HEK293T (cell line): ENCODE measurements at places on chromosomes 16 and 17.

DNA sequence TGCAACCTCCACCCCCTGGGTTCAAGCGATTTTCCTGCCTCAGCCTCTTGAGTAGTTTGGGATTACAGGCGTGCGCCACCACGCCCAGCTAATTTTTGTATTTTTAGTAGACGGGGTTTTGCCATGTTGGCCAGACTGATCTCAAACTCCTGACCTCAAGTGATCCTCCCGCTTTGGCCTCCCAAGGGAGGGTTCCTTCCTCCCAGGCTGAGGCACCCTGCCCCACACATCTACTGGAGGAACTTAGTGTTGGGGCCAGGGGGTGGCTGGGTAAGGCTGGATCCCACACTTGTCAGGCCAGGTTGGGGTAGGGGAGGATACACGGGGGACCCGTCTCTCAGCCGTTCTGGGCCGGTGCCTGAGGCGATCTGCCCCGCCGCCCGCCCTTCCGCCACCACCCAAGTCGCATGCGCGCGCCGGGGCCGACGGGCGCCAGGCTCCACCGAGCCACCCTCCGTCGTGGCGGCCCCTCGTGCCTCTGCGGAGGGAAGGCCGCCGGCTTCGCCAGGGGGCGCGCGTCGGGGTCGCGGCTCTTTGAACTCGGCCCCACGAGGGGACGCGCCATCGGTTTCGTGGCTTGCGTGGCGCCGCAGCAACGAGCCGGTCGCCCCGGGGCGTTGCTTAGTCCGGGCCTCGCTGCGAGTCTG is 15.9 kb downstream of the GRB7 start:
- peak; percentile 42 for DNase-seq

DNA sequence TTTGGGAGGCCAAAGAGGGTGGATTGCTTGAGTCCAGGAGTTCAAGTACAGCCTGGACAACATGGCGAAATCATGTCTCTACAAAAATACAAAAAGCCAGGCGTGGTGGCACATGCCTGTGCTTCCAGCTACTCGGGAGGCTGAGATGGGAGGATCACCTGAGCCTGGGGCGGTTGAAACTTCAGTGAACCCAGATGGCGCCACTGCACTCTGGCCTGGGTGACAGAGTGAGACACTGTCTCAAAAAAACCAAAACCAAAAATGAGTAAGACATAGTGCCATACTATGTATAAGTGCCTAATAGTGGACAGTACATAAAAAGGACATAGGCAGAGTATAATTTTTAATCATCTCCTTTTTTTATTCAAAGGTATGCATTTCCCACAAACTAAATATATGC is 4.0 kb downstream of the CTC1 start:
- DNase-seq = no peak

GRCh38 chr16:79599837-79600637 is 500 bp downstream of the MAF start:
- no peak for DNase-seq

DNA sequence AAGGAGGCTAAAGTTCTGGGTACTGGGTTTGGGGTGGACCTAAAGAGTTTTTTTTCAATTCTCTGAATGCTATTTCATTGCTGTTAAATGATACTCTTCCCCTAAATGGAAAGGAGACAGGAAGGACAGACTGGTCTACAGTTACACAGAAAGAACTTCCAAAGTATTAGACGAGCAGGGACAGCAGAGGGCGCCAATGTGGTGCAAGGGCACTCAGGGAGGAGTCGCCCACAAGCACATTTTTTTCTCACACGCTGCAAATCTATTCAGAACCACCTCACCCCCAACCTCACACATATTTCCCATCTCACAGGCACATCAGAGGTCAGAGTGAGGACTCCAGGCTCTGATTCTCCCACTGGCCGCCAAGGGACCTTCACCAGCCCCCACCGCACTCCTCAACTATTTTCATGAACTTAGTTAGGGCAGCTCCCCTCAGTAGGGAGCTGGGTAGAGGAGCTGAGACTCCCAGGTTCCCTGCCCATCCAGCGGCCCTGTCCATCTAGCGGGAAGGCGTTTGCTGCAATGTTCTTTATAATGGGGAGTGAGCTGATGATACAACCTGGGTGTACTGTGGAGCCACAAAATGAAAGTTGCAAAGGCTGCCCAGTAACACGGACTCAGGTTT is 6.8 kb upstream of the CA4 start:
- peak; percentile 77 for DNase-seq

DNA sequence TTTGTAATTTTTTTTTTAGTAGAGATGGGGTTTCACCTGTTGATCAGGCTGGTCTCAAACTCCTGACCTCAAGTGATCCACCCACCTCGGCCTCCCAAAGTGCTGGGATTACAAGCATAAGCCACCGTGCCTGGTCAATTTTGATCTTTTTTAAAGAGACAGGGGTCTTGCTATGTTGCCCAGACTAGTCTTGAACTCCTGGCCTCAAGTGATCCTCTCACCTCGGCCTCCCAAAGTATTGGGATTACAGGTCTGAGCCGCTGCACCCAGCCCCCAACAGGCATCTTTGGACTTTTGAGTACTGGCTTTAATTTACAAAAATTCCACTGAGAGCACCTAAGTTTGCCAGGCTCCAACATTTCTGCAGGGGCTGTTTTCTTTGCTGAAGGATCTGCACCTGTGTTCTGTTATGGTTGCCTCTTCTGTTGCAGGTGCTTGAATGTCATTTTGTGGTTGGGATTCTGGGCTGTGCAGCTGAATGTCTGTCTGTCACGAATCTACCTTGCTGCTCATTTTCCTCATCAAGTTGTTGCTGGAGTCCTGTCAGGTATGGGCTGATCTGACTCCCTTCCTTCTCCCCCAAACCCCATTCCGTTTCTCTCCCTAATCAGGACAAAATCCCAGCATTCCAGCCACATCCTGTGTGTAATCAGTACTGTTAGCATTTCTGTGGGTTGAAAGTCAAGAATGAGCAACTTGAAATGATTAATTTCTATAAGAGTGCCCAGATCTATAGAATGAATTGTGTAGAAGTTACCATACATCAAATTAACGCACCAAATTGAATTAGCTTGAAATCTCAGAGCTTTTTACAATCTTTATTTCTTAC is 8.5 kb downstream of the G6PC1 start:
- DNase-seq = no peak

- peak; percentile 74 for DNase-seq
Measured at GRCh38 chr16:58755989-58756649, 22.0 kb upstream of the GOT2 start.

- no peak for DNase-seq
Measured at GRCh38 chr16:20673882-20674683, 23.4 kb downstream of the ACSM1 start.

GRCh38 chr17:28954886-28955285 is 3.6 kb upstream of the PHF12 start:
- no peak for DNase-seq

DNA sequence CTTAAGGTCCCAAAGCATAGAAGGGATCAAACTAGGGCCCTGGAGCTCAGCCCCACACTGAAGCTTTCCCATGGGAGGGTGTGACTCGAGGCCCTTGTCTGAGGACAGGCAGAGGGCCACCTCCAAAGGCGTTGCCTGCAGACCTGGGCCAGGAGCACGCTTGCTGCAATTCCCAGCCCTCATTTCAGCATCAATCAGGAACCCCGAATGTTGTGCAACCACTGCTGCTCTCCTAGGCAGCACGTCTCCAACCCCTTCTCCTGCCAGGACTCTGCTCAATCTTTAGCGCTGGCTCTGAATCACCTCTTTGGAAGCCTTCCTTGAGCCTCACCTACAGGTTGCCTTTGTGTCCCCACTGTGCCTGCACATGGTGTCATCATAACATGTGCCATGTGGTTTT is 14.0 kb upstream of the ATP2C2 start:
- no peak for DNase-seq

DNA sequence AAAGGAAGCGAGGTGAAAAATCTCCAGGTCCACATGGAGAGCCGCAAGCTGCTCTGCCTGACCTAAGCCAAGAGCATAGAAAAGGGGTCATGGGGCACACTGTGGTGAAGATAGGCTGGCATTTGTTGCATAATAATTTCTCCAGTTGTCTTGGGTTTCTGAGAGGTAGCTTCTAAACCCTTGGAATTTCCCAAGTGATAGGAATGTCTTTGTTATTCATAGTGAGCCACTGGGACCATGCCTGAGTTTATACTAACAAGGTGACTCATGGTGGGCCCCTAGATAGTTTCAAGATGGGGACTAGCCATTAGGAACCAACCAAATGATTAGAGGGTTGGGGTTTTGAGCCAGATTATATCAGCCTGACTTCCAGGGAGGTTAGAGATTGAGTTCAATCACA is 25.6 kb downstream of the SOST start:
- DNase-seq = no peak

DNA sequence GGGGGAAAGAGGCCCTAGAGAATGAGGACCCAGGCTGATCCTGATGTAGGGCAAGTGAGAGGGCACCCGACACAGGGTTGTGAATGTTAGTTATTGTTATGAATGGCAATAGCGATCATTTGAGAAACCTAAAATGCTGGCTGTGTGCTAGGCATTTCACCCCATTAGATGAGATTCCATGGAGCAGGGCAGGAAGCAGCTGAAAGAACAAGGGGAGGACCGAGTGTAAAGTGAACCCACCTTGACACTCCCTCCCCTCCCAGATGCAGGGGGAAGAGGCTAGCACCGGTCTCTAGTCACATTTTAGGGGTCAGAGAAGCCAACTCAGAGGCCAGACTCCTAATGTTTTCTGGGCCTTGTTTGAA is 553 bp upstream of the CORO6 start:
- DNase-seq = no peak
